ENCODE measurements at places on chromosomes 12 and 14.

DNA sequence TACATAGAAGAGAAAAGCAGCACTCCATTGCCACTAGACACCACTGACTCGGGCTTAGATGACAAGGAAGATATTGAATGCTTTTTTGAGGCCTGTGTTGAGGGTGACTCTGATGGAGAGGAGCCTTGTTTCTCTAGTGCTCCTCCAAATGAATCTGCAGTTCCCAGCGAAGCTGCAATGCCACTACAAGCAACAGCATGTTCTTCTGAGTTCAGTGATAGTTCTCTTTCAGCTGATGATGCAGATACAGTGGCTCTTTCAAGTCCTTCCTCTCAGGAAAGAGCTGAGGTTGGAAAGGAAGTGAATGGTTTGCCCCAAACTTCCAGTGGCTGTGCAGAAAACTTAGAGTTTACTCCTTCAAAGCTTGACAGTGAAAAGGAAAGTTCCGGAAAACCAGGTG is 114.5 kb upstream of the NPAS3 start:
- DNase-seq = no peak

DNA sequence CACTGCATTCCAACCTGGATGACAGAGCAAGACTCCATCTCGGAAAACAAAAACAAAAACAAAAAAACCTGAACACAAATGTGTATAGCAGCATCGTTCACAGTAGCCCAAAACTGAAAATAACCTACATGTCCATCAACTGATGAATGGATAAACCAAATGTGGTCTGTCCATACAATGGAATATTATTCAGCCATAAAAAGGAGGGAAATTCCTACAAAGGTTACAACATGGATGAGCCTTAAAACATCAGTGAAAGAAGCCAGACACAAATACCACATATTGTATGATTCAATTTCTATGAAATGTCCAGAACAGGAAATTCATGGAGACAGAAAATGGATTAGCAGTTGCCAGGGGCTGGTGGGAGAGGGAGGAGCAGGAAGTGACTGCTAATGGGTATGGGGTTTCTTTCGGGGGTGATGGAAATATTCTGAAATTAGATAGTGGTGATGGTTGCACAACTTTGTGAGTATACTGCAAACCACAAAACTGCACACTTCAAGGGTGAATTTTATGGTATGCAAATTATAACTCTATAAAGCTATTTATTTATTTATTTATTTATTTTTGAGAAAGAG is 4.0 kb downstream of the MYL2 start:
- no peak for DNase-seq

DNA sequence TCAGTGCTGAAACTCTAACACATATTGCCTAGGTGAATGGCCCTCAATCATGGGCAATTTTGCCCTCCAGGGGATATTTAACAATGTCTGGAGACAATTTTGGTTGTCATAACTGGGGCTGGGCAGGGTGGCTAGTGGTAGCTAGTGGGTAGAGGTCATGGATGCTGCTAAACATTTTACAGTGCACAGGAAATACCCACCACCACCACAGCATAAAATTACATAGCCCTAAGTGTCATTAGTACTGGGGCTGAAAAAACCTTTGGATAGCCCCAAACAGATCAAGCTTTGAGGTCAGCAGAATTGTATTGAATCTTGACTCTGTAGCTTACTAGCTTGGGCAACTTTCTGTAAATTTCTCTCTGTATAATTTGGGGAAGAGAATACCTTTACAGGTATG is 758.0 kb downstream of the BCL11B start:
- DNase-seq = peak; percentile 86

GRCh38 chr12:112833939-112834338 is 42.4 kb downstream of the RPH3A start:
- no peak for DNase-seq

DNA sequence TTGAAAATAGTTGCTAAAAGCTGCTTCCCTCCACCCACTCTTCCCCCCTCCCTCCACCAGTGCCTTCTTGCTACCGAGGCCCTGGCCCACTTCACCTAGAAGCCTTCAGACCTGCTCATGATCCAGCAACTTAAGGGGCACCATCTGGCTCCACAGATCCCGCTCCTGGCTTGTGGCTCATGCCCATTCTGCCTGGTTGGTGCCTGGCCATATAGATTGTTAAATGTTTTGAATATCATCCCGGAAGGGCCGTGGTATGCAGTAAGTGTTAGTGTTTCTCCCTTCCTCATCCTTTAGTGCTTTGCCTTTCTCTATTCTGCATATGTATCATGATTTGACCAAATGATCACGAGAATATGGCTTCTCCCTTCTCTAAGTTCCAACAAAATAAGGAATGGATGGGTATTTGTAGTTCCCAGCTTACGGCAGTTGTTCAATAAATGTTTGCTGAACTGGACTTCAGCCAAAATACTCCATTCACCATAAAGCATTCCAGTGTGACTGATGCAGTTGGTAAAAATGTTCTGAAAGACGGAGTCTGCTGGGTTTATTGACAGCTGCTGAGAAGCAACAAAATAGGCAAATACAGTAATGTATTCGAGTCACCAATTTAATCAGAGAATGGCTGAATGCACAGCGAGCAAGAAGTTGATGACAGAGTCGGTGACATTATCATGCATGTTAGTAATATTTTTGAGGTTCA is 30.7 kb downstream of the GRIP1 start:
- peak; percentile 45 for DNase-seq

DNA sequence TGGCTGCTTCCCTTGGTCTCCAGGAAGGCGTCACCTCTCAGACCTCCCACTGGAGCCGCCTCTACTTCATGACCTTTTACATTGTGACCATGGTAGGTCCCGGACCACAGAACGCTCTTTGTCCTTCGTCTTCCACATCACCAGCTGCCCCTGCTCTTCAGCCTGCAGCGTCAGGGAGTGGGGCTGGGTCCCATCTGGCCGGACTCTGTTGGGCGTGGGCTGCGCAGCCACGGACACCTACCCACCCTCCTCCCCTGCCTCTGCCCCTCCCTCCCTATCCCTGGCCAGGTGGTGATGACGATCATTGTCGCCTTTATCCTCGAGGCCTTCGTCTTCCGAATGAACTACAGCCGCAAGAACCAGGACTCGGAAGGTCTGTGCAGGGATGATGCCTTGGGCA is 43.3 kb downstream of the SLC8B1 start:
- DNase-seq = no peak

DNA sequence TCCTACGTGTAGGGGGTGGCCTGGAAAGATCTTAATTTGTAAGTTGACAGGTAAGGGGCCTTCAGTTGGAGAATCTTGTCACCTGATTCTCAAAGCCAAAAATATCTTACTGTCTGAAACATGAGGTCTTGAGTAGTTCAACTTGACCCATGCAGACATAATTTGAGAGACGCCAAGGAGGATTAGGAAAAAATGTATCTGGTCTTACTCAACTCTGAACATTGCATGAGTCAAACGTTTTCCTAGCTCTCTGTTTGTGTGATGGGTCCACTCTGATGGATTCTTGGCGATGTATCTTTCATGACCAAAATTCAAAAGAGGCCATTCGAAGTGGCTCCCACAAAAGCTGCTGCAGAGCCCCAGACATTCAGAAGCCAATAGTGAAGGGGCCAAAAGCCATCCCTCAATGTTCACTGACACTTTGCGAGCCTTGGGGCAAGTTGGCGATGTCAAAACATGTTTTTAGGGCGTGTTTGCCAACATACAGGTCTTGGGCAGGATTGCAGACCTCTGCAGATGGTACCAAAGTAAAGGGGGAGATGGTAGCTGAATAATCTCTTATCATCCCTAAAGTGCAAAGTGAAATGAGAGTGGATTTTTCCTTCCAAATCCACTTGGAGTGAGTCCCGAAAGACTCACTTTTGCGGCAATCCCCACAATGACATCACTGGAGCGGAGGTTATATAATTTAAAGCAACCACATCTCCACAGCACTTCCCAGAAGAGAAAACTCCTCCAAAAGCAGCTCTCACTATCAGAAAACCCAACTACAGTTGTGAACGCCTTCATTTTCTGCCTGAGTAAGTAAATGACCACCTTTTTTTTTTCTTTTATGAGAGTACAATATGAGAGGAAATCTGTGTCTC is at the start of gene BDKRB1:
Gene BDKRB1, plus strand, starts transcription at position 710 of the 866 bp plus-strand sequence. CDS start 7,473 bp downstream, outside the sequence.
- DNase-seq = no peak

- DNase-seq = no peak
Observed at GRCh38 chr14:30620178-30620577, 1.9 kb upstream of the SCFD1 start.

DNA sequence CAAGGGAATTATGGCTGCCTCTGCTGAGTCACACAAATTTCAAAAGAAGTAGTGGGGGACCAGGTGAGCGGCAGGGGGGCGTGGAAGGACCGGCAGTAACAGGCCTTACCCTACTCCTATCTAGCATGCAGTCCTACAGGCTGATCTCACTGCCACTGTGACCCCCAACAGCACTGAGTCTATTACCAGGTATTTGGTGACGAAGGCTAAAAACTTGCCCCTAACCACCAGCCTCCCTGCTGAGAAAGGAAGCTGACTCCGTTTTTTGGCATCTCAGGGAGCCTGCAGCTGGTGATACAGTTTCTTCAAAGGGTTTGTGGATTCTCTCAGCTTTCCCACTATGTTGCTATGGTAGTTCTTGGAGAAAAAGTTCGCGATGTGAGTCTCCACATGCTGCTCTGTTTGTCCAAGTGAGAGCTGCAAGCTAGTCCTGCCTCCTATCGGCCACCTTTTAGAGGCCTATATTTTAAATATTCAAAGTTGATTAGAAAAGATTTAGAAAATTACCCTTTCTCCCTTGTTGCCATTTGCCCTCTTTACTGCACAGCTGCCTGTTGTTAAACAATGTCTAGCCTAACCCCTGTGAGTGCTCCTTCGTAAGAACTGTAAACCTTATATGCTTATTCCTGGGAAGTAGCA is 57.1 kb upstream of the SLCO1B1 start:
- DNase-seq = no peak

- DNase-seq = no peak
Observed at GRCh38 chr14:89646971-89647370, 229.9 kb upstream of the FOXN3 start.

DNA sequence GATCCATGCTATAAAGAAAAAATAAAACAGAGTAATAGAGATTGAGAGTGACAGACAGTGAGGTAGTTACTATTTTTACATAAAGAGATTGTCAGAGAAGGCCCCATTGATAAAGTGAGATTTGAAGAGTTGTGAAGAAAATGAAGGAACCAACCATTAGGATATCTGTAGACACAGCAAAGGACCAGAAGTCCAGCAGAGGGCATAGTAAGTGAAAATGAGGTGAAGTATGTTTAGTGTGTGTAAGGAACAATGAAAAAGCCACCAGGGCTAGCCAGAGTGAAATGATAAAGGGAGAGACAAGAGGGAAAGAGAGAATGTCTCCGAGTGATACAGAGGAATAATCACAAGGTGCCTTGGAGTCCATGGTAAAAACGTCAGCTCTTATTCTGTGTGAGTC is 411.0 kb downstream of the NELL2 start:
- DNase-seq = no peak

DNA sequence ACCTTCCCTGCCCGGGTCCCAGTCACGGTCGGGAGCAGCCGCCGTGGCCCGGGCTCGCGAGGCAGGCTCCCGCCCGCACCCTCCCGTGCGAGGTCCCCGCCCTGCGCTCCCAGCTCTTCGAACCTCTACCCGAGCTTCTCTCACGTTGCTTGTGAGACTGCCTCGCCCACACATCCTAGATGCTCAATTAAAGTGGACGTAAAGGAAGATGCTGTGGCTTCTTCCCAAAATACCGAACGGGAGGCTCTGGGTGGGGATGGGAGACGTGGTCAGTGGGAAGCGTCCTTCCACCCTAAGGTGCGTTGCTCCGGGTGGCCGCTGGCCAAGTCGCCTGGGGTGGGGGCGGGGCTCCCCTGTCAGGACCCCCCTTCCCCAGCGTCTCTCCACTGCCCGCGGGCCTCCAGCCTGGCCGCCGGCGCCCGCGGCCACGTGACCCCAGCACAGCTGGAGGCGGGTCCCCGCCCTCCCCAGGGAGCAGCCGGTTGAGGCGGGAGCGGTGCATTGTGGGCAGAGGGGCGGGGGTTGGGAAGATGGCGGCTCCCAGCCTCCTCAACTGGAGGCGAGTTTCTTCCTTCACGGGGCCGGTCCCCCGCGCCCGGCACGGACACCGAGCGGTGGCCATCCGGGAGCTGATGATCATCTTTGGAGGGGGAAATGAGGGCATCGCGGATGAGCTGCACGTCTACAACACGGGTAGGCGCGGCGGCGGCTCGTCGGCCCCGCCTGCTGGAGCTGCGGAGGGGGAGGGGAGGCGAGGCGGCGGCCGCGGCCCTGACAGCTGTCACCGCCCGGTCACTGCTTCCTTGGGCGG is at the start of gene HCFC2:
Gene HCFC2, plus strand, starts transcription at position 501 of the 811 bp plus-strand sequence. Its CDS starts 30 bp downstream, at position 531.
- peak; percentile 74 for DNase-seq

GRCh38 chr12:47846294-47846996 is 26.7 kb upstream of the HDAC7 start:
- no peak for DNase-seq

DNA sequence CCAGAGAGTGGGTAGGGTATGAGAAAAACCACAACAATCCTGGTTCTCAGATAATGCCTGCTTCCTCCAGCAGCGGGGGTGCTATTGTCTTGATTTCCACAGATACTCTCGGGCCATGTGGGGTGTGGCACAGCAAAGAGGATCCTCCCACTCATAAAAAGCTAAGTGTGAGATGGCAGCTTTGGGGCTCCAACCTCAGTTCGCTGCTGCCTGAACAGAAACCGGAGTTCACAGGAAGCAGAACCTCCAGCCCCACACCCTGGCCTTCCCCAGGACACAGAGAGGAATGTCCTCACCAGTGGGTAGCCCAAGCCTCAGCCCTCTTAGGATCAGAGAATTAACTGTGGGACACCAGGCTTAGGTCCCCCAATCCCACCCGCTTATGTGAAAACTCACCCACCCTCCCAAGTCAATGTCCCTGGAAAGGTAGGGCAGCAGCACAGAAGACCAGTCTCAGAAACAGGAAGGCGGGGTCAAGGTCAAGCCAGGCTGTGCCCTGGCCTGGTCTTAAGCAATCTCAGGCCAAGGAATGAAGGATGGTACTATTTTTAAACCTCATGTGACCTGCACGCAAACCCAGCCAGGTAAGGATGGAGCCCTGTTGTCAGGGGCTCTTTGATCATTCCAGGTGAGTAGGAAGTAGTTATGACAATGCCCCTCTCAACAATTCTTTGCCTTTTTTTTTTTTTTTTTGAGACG is 9.0 kb downstream of the KCTD10 start:
- no peak for DNase-seq

DNA sequence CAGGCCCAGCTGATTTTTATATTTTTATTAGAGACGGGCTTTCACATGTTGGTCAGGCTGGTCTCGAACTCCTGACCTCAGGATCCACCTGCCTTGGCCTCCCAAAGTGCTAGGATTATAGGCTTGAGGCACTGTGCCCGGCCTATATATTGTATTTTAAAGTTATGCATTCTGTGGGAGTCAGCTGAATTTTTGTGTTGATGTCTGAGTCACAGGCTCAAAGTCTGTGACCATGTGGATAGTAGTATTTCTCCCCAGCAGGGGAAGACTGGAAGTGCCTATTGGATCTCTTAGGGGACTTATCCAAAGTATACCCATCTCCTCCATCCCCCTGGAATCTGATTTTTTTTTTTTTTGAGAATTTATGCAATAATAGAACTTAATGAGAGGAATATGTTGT is 43.8 kb upstream of the ATF1 start:
- DNase-seq = no peak

DNA sequence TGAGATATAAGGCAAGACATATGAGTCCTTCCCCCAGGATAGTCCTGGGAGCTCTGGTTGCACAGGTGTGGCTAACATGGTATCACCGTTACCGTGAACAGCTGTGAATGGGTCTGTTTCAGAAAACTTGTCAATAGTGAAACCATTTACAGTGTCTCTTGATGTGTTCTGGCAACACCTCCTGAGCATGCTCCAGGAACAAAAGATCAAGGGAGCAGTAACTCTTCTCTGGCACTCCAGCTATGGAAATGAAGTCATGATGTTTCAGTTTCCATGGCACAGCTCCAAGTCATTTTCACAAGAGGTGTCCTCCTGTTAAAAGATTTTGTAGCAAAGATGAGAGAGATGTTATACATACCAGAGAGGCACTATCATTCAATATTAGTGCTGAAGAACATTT is 253.7 kb downstream of the SNAPC1 start:
- DNase-seq = no peak

Data from NCI-H748 treated with DMSO at 0.1 percent for 48 hours (cell line).